Heart right ventricle (tissue), 16 donors: ENCODE measurements at places on chromosomes 7 and 10. TPM values are rescaled to one million over a fixed set of nuclear protein-coding genes. Genes with fewer than 3 reads are reported as not detected.

FKBP14 gene
- 12.8 TPM for total RNA-seq

VSTM4 gene
- 12.0 TPM for total RNA-seq

PNLIP gene
- total RNA-seq: not detected

DNA sequence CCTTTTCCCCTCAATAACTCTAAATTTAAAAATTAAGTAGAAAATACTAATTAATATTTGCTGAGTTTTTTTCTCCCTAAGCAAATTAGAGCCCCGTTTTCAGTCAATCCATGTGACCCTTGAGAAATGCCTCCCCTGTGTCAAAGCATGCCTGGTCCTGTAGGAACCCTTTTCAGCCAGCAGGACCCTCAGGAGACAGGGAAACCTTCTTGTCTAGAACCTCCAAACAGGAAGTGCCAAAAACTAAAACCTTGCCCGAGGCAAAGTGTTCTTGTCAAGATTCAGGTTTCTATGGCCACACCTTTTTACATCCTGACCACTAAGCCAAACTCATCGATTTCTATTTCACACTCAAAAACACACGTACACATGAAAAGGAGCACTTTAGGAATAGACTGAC lies 60.1 kb upstream of the NFE2L3 start:
- DNase-seq: no peak

DNA sequence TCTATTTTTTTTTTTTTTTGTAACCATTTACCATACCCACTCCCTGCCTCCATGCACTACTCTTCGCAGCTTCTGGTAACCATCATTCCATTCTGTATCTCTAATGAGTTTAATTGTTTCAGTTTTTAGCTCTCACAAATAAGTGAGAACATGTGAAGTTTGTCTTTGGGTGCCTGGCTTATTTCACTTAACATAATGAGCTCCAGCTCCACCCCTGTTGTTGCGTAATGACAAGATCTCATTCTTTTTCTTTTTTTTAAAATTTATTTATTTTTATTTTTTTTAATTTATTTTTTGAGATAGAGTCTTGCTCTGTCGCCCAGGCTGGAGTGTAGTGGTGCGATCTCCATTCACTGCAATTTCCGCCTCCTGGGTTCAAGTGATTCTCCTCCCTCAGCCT lies 142.3 kb upstream of the PCLO start:
- no peak for DNase-seq

- DNase-seq: no peak
Measured at GRCh38 chr10:94264085-94264484, 98.7 kb downstream of the NOC3L start.

DNA sequence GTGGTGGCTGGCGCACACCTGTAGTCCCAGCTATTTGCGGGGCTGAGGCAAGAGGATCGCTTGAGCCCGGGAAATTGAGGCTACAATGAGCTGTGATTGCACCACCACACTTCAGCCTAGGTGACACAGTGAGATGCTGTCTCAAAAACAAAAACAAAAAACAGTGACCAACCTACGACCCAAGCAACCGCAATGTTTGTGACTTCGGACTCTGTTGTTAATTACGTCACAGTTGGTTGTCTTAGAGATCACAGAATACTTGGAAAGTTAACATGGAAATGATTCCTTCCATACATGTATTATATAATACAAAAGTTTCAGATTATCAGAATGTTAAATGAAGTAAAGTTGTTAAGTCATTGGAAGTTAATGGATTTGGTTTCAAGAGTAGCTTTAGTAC lies 106.2 kb downstream of the REEP3 start:
- no peak for DNase-seq

DNA sequence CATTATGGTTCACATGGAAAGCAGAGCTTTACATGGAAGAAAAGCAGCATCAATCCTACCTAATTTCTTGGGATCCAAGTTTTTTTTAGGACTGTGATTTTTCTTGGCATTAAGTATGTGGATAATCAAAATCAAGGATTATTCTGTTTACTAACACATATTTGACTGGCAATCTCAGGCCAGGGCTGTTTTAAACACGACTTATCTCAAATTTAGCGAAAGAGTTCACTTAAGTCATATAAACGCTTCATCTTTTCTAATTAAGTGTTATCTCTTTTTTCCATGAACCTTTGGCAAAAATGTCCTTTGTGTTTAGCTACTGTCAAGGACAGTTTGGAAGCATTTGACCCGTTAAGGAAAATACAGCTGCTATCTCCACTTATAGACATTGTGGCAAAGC lies 92.0 kb downstream of the GNAI1 start:
- DNase-seq: no peak

SSC4D gene
- total RNA-seq: 0.24 TPM

DNA sequence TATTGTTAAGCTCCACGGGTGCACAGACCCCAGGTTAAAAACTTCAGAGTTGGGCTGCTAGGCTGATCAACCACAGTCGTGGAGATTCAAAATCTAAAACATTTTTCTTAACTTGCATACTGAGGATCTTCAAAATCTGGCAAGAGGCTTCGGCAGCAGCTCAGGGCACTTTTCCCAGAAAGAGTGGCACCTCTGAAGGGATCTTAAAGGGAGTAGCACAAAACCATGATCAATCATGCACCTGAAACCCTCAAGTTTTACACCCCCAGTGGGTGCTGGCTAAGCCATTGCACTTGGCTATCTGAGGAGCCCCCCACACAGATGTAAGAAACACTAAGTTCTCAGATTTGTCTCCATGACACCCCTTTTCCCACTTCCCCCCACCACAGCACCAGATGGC lies 151.7 kb downstream of the CALN1 start:
- DNase-seq: no peak

PPP1R17 gene
- total RNA-seq: not detected

DNA sequence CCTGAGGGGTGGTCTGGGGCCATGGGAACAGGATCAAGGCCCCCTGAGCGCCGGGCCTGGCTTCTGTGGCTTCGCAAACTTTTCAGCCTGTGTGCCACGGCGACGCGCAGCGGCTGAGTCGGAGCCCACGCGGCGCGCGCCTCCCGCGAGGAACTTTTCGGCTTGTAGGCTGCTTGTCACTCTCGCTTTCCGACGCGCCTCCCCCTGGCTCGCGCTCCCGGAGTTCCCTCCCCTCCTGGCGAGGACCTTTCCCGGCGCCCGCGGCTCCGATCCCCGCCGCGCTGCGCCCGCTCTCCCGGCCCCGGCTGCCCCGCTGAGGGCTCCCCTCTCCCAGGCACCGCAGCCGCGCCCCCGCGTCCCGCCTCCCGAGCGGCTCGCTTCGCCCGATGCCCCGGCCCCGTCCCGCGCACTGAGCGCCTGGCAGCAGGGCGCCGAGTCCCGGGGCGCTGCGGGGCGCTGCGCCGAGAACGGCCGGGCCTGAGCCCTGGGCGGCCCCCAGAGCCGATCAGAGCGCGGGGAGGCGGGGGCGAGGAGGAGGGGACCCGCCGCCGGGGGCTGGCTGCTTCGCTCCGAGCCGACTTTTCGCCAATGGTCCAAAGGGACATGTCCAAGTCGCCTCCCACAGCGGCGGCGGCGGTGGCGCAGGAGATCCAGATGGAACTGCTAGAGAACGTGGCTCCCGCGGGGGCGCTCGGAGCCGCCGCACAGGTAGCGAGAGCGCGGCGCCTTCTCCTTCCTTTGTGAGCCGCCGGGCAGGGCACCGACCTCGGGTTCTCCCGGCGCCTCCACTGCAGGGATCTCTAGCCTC lies at the start of gene CACNB2:
Gene CACNB2, plus strand, starts transcription at position 276 of the 808 bp plus-strand sequence.
- DNase-seq: peak; percentile 74

TRIM74 gene
- not detected for total RNA-seq

DNA sequence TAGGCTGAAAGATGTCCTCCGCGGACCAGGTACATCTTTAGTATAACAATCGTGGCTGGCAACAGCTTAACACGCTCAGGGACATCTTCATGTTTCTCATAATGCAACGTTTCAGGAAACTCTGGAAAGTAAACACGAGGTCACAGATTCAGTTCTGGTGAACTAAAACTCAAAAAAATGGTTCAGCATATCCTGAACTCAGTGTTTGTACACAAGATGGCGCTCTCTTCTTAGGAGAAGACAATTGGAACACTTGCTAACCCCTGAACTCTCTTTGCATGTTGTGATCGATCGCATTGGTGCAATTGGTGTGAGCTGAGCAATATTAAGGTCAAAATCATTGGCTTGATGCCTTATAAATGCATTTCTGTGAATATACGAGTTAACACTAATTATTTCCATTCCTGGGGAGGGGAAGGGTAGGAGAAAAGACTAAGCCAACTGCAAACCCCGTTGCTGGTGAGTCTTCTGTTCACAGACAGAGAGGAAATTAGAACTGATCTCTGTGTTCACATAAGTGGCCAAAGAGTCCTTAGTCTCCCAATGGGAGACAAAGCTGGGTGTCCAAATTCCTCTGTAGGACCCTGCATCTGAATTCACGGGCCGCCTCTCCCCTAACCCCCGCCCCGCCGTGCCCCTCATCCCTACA lies 52.6 kb upstream of the FAM180A start:
- no peak for DNase-seq

GRCh38 chr7:15755061-15755460 lies 68.6 kb upstream of the MEOX2 start:
- DNase-seq: no peak

GRCh38 chr7:96327429-96327828 lies 5.5 kb upstream of the SLC25A13 start:
- DNase-seq: no peak

DNA sequence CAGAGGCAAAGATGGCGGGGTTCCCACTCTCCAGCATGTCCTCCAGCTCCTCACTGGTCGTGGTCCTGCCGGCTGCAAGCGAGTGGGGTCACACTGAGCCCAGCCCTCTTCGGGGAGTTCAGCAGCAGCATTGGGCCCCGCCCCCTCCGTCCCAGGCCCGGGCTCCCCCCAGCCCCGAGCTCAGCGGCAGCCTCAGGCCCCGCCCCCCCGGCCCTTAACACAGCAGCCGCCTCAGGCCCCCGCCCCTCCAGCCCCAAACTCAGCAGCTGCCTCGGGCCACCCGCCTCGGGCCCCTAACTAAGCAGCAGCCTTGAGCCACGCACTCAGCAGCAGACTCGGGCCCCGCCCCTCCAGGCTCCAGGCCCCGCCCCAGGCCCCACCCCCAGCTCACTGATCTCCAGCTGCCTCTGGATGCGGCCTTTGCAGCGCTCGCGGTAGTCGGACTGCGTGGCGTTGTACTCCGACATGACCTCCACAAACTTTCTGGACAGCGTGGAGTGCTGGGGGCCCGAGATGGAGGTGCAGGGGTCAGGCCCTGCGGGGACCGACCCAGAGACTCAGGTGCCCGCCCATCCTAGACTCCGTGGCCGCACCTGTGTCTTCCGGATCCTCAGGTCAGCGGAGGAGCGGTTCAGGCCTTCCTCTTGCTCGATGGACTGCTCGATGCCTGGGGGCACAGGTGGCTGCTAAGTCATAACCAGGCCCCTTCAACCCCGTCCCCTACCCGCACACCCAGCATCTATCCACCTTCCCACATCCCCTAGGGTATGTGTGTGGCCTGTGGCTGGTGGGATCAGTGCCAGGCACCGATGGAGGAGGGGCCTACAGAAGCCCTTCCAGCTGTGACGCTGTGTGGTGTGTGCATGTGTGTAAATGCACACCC lies 15.5 kb downstream of the STX1A start:
- no peak for DNase-seq
